ENCODE measurements at places on chromosomes 13 and 19.

- peak; percentile 72 for DNase-seq
Observed at GRCh38 chr19:33064792-33065550, at the start of gene RHPN2. Gene RHPN2, minus strand, starts transcription at chr19:33064888. Its CDS starts 36 bp downstream, at chr19:33064852.

- DNase-seq: no peak
Observed at GRCh38 chr19:4916292-4917082, 7.2 kb downstream of the UHRF1 start.

- DNase-seq: no peak
Observed at GRCh38 chr13:47251771-47252170, 354.9 kb upstream of the HTR2A start.

GRCh38 chr13:95156208-95156607 is 145.0 kb downstream of the ABCC4 start:
- no peak for DNase-seq

DNA sequence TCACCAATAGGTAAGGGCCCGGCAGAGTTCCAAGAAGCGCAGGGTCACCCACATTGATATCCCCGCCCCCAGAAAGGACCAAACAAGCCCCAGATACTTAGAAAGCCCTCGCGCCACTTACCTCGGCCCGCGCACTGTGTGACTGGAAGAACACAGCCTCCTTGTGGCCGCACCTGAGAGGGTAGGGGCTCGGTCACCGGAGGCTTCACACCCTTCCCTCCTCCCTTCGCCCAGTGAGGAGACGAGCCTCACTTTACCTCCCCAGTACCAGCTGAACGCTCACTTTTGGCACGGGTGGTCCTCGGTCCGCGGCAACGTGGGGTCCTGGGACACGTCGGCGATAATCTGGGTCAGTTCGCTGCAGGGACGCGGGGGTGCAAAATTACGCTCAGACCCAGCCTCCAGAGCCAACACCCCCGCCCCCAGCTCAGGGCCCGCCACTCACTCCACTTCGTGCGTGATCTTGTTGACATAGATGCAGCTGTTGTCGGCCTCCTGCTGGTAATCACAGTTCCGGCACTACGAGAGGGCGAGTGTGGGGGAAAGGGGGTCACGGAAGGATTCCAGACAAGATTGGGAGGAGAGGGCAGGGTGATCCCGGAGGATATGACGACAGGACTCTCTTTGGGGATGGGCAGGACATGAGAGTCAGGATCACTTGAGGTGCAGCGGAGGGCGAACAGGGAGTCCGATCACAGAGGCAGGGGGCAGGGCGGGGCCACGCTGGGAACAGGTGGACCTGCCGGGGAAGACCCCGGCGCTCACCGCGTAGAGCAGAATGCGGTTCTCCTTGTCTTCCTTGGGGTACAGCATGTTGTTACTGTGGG is 568 bp downstream of the POLR2I start:
- DNase-seq: peak; percentile 16

DNA sequence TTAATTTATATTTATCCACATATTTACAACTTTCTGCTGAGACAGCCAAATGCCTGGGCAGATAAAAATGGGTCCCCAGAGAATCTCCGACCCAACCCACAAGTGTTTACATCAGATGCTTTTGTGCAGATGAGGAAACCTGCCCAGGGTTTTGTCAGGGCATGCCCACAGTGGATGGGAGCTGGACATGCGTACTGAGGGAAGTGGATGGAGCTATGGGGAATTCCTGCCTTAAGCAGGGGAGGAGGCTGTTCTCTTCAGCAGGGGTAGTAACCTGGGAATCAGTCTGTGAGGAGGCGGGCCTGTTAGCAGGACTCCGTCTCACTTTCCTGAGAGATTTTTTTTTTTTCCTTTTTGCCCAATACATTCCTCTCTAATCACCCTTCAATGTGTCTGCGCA is 122.9 kb downstream of the RFC3 start:
- DNase-seq: no peak

DNA sequence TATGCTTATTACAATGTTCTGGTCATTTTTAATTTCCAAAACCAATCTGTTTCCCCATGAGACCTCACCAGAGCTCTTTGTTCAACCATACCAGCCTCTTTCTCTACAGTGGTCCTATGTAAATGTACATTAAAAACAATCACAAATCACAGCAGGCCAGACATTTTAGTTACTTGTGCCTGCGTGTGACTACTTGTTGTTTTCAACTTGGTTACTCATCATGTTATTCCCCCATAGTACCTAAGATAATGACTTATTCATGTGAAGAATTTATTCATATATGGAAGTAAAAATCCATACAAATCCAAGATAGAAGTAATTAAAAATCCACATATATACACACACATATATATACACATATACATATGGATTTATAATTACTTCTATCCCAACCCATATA is 379.6 kb downstream of the SLITRK6 start:
- DNase-seq: no peak

DNA sequence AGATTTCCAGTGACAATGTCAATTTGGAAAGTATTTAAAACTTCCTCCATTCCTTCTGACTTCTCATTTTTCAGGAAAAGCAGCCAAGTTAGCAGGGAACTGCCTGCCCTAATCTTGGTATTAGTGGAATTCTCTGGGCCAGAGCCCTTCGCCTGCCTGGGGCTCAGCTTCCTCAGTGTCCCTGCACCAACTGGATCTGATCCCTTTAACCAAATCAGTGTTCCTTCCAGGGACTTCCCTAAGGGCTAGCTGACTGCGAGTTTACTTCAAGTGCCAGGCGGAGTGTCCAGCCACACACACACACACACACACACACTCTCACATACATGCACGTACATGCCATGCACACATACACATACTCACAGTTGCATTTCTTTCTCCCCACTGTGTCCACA is 20.0 kb downstream of the RAB20 start:
- DNase-seq: no peak

DNA sequence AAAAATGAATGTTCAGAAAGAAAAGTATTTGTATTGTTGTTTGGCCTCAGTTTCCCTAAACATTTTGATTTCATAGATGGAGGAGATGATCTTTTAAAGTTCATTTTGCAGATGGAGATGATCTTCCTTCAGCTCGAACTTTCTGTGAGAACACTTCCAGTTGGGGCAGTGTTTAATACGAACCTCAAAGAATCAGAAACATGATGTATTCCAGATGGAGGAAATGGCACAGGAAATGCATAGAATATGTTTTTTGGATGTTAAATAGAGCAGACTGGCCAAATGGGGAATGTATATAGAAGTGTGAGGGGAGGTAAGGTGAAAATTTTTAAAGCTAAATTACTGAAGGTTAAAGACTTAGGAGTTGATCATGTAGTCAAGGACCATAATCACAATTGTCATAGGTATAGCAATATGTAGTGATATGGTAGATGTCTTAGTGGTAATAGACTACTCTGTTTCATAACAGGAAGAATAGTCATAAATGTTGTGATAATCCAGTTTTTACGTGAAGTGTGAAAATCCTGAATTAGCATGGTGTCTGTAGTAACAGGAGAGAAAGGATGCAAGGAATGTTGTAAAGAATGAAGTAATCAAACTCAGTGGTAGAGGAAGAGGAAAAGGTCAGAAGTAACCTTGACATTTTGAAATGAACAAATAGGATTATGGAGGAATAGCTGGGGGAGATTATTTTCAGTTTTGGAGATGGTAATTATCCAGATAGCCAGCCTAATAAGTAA is 5.1 kb downstream of the RAP2A start:
- DNase-seq: no peak

DNA sequence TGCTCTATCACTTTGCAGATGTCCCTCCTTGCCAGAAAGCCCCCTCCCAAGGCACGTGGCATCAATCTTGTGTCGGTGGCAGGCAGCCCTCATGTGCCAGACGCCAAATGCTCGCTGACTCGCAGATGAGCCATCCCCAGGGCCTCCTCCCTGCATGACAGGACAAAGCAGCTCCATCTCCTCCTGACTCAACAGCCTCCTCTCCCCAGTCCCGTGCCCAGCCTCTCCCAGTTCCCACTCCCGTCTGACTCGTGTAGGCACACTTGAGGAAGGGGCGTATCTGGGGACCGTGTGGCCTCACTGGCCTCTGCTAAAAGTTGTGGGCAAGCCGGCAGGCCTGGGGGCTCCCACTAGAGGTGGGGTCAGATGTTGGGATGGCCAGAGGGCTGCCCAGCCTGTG is 133.6 kb downstream of the STK24 start:
- DNase-seq: no peak

GRCh38 chr19:49916839-49917733 is 11.9 kb upstream of the ATF5 start:
- DNase-seq: no peak

GRCh38 chr13:33512880-33513554 is 227.5 kb upstream of the STARD13 start:
- no peak for DNase-seq

DNA sequence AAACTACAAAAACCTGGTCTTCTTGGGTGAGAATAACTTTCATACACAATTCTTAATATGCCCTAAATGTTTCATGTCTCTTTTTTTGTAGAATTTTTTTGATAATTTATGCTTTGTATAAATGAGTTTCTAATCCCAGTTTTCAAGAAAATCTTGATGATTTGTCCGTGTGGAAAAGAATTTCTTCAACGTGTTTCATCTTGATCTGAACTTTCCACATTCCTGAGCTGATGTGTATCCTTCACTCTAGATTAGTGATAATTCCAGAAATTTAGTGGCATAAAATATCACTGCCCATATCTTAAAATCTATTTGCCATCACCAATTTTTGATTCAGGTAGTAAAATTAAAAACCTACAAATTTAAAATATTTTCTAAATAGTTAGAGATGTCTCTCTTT is 24.6 kb downstream of the ZNF431 start:
- no peak for DNase-seq

DNA sequence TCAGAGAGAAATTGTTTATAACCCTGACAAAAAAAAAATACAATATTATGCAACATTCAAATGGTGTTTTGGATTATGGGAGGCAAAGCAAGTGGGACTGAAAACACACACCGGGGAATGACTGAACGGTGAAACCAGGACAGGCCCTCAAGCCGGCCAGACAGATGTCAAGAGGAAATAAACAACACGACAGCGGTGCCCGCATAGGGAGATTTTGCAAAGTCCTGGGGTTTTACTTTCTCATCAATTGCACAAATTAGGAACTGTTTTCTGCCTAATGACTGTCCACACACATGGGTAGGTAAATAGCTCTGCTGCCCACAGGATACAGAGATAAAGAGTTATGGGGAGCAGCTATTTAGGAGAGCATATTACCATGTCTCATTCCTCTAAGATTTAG is 134.5 kb downstream of the IRS2 start:
- no peak for DNase-seq

- DNase-seq: no peak
Observed at GRCh38 chr19:934197-934840, 8.5 kb downstream of the ARID3A start.

DNA sequence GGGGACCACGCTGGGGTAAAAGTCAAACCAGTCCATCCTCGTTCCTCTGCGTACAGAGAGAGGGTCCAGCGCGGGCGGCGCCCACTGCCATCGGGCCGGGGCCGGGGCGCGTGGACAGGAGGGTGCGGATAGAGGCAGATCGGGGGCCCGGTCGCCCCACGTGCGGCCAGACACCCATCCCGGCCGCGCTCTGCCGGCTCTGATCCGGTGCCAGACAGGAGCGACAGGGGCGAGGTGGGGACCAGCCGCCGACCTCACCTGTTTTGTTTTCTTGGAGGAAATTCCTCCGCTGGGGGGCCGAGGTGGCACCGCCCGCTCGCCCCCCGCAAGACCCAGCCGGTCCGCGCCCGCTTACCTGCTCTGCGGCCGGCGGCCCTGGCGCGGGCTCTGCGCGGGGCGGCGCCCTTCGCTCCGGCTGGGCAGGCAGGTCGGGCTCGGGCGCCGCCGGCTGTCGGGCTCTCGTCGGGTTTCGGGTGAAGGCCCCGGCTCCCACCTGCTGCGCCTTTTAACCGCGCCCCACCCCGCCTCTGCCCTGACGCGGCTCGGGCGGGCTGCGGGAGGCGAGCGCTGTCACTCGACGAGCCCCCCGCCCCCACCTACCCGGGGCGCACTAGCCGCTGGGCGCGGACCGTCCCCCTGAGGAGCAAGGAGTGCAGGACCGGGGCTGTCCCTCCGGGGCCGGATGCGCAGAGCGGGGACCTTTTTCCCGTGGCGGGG is at the start of gene GJB6:
GJB6 (minus strand) TSS at position 481 of the 717 bp plus-strand sequence. CDS start 8,839 bp downstream, outside the sequence.
- DNase-seq: no peak

- DNase-seq: no peak
Observed at GRCh38 chr13:100100115-100100879, 11.4 kb downstream of the PCCA start.

DNA sequence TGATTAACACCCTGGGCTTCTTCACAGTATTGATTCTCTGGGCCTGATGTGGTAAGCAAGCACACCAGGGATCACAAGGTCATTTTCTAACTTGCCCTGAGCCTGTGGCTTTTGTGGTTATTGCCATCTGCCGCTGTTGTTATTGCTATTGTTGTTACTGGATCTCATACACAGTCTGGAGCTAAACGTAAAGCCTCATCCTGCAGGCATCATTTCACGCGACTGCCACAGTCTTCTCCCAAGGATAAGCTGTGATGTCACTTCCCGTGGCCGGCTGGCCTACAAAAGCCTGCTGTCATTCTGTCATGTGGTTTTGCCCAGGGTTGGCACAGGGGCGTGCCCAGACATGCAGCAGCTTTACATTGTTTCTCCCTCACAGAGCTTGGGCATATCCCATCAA is 154.0 kb upstream of the GPR12 start:
- peak; percentile 71 for DNase-seq

- no peak for DNase-seq
Observed at GRCh38 chr19:35587321-35587720, 1.3 kb downstream of the PMIS2 start.

DNA sequence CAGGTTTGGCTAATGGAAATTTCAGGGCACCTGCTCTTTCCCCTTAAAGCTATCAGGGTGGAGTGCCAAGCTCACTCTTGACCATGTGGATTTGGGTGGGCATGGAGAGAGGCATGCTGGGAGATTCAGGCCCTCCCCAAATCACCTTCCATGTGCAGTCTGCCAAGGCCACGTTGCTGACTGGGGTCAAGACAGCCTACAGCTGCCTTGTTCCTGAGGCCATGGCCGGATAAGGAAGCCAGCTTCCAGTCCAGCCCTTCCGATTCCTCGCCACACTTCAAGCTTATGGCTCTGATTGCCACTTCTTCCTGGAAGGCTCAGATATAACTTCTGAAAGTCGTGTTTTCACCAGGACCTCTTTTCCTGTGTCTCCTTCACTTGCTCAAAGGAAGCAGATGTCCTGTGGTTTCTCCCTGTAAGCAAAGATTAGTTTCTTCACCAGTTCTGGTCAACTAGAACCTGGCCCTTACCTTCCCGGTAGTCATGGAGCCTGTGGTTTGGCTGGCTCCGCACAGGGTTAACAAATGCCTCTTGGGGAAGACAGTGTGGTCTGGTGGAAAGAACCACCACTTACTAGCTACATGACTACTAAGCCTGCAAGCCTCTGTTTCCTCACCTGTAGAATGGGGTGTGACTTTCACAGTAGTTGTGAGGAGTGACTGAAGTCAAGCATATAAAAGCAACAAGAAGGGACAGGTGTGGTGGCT is 16.1 kb upstream of the TPT1 start:
- peak; percentile 29 for DNase-seq
